Stimulated activated CD8-positive, alpha-beta memory T cell treated with anti-CD3 and anti-CD28 coated beads, Interleukin-7, amount 100 ng/mL, for 1 hour (primary cell): ENCODE measurements at places on chromosomes 2 and 18.

DNA sequence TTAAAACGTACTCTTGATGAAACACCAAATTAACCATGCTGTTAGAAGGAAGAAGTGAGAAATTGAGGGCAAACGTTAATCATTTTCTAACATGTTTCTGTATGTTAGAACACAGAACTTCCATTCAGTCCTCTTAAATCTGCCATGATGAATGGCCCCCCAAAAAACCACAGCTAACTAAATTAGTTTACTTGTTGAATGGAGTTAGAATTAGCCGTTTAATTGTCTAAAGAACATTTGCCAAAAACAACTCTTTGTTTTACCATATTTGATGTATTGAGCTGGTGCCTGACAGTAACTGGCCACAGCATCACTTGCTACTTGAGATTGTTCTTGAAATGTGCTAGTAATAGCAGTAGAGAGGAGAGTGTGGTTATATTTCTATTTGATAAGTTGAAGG is 12.7 kb downstream of the CCNYL1 start:
- DNase-seq = no peak

GRCh38 chr2:41941831-41942230 is 106.0 kb upstream of the PKDCC start:
- no peak for DNase-seq

GRCh38 chr2:46663614-46664013 is 184.2 kb downstream of the TMEM247 start:
- no peak for DNase-seq

GRCh38 chr2:68917034-68917718 is 35.5 kb downstream of the GKN2 start:
- DNase-seq = no peak

DNA sequence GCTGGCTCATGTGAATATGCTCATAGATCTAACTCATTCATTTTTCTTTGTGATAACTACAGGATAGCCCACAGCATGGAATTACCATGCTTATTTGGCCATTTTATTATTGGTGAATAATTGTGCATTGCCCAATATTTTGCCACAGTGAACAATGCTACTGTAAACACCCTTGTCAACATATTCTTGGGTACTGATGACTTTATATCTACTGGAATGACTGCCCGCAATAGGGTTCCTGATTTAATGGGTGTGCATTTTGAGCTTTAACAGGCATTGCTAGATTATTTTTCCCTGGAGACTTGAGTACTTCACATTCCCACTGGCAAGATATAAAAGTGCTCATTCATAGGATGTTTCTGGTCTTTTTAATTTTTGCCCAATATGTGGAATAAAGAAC is 42.7 kb upstream of the EVA1A start:
- no peak for DNase-seq

GRCh38 chr2:30763151-30763660 is 44.0 kb downstream of the CAPN13 start:
- no peak for DNase-seq

GRCh38 chr2:62409442-62409841 is 96.6 kb downstream of the TMEM17 start:
- DNase-seq = no peak

DNA sequence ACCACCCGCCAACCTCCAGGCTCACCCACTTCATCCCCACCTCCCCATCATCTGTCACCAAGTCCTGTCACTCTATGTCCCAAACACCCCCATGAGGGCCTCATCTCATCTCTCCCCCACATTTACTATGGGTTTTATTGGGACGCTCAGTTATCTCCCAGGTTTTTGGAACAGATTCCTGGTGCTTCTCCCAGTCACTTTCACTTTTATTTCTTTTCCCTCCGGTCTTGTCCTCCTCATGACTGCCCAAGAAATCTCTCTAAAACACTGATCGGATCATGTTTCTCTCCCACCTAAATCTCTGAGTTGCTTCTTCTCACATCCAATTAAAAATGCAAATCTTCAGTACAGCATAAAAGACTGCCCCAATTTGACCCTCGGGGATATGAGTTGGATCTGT is 273.1 kb downstream of the PHLPP1 start:
- DNase-seq = no peak

GRCh38 chr2:229445019-229445418 is 173.9 kb upstream of the PID1 start:
- DNase-seq = no peak

GRCh38 chr2:59168766-59169165 is 927.6 kb upstream of the FANCL start:
- no peak for DNase-seq

DNA sequence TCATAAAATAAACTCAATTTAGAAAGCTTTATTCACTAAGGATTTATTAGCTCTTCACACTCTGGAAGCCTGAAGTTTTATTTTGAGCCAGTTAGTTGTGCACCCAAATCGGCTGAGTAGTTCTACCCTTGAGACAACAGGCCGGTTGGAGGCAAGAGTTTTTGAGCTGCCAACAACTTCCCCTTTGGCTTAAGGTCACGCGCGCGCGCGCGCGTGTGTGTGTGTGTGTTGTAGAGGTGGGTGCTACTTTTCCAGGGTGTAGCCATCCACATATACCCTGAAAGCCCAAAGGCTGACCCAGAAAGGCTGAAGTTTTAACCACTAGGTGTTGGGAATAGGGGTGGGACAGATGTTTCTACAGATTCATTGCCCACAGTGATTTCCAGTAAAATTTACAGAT is 150.2 kb upstream of the LHCGR start:
- DNase-seq = no peak

GRCh38 chr2:94997981-94998930 is 27.3 kb upstream of the MAL start:
- DNase-seq = no peak

GRCh38 chr18:52536039-52536438 is 196.0 kb downstream of the DCC start:
- no peak for DNase-seq

- DNase-seq = no peak
Measured at GRCh38 chr18:39449566-39449965, 1884.0 kb upstream of the CELF4 start.

DNA sequence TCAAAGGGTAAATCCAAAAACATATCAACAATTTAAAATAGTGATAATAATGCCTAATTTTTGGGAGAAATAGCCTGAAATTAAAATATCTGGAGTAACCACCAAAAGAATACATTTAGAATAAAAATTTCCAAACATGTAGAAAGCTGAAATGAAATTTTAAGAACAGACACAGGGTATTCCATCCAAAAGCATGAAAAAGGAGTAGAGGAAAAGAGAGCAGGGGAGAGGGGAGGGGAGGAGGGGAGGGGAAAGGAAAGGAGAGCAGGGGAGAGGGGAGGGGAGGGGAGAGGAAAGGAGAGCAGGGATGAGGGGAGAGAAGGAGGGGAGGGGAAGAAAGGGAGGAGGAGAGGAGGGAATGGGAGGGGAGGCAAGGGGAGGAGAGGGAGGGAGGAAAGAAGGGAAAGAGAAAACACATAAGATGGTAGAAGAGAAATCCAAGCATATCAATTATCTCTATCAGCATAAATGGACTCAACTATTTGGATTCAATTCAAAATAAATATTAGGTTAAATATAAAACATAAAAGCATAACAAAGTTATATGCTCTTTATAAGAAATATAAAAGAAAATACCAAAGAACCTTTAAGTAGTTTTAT is 141.1 kb downstream of the ZNF385B start:
- DNase-seq = no peak

- no peak for DNase-seq
Measured at GRCh38 chr2:201999279-201999678, 34.4 kb upstream of the FZD7 start.

DNA sequence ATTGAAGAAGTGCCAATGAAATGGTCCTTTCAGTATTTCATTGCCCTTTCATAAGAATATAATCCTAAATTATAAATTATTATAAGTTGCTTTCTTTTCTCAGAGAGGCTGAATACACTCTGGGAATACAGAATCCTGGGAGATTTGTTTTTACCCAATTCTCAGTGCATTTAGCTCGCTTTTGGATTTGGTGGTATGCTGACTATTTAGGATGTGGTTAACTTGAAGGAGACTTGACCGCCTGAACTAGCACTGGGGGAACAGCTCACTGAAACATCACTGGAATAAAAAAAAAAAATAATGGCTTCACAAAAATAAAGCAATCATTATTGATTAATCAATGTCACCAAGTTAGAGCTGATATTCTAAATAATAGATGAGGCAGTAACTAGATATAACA is 10.2 kb downstream of the TNFAIP6 start:
- DNase-seq = no peak

- DNase-seq = no peak
Measured at GRCh38 chr2:38554973-38555595, 47.6 kb downstream of the HNRNPLL start.

- no peak for DNase-seq
Measured at GRCh38 chr2:181106229-181106628, 125.8 kb downstream of the UBE2E3 start.

DNA sequence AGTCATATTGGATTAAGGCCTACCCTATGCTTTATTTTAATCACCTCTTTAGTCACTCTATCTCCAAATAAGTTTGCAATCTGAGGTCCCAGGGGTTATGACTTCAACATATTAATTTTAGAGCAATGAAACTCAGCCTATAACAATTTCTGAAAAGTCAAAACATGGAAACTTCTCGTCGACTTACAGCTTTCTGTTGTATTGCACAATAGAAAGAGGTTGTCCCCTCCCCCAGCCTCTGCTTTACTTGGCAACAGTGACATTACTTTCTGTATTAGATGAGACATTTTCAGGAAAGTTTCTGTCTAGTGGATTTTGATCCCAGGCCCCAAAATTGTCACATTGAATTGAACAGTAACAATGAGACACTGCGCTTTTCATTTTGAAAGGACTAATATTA is 326.4 kb downstream of the THSD7B start:
- DNase-seq = no peak

DNA sequence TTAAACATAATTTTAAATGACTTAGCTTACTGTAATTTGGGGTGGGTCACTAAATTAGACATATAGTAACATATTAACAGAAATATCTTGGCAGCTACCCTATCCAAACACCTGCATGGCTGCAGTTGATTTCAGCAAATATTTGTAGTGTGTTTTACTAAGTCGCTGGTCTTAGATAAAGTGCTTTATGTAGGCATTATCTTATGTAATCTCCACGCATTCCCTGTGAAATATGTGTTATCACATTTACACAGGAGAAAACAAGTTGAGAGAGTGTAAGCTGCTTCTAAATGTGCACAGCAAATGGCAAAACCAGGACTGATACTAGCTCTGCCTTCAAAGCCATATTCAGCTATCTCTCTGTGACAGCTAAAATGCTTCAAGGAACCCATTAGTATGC is 72.0 kb downstream of the NYAP2 start:
- DNase-seq = no peak

DNA sequence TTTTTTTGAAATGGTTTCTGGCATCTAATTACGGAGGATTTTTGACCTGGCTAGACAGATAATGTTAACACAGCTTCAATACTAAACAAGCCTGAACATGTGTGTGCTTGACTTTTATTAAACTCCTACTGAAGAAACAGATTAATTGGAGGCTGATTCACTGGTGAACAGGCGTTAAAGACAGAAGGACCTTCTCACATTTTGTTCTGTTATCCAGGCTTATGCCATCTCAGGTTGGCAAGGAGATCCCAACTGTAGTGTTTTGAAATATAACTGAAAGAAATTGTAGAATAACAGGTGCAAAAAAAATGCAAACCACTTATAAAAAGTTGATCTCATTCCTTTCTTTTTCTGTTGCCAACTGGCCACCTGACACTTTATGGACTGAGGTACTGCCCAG is 269.6 kb downstream of the ARHGAP15 start:
- no peak for DNase-seq

- DNase-seq = no peak
Measured at GRCh38 chr2:200041639-200042038, 86.3 kb downstream of the MAIP1 start.

DNA sequence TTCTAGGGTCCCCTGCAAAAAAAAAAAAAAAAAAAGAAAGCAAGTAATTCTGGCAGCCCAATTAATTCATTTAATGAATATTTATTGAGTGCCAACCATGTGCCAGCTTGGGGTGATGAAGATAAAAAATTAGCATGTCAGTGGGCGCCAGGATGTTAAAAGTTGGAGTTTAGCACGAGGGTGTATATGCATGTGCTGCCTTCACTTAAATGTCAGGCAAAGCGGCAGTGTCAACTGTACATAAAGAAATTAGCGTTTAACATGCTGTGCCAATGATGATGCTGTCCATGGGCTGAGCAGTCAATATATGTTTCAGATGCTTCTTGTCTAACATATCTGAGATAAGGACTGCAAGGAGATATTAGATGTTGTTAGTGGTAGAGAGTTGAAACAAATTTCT is 49.5 kb downstream of the ASAP2 start:
- DNase-seq = no peak

DNA sequence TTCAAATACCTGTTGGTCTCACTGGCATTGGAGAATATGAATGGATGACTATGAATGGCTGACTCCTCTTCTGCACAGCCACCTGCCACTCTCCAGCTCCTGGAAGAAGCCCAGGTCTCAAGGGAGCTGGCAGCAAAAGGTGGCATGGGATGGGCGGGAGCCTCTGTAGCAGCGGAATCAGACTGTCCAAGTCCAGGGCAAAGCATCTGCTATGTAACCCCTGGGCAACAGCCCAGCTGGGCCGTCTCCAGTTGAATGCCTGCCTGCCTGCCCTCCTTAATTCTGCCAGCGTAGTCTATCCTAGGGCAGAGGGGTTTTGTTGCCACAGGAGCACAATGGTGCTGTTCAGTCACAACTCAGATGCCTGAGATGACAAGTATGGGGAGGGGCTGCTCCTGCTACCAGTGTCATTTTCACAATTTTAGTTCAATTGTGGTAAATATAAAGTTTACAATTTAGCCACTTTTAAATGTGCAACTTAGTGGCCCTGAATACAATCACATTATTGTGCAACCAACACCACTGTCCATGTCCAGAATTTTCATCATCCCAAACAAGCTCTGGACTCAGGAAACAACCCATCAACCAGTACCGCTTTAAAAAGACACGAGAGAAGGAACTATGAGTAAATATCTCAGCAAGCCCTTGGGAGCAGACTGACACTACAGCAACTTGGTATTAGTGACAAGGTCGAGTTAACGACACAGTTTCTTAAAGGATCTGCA is 115.2 kb downstream of the MYO5B start:
- DNase-seq = no peak

GRCh38 chr2:74735564-74735963 is 81.5 kb downstream of the SEMA4F start:
- no peak for DNase-seq

DNA sequence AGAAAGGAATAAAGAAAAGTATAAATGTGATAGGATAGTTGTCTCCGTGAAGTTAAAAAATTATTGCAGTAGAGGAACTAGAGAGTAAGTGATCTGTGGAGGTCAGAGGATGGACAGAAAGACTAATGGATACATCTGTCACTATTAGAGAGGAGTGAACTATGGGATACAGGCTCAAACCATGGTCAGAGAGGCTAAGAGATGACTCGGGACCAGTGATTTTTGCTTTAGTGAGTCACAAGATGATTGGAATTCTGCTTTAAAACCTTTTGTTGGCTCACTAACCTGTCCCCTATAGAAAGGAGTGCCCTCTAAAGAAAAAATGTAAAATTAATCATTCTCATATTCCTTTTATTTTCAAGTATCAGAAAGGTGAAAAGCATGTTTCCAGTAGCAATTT is 30.3 kb downstream of the ALMS1 start:
- no peak for DNase-seq
